Stimulated activated CD4-positive, alpha-beta T cell treated with anti-CD3 and anti-CD28 coated beads, TNF-alpha, amount 100 ng/mL, for 24 hours (primary cell): ENCODE measurements at places on chromosomes 5 and 9.

DNA sequence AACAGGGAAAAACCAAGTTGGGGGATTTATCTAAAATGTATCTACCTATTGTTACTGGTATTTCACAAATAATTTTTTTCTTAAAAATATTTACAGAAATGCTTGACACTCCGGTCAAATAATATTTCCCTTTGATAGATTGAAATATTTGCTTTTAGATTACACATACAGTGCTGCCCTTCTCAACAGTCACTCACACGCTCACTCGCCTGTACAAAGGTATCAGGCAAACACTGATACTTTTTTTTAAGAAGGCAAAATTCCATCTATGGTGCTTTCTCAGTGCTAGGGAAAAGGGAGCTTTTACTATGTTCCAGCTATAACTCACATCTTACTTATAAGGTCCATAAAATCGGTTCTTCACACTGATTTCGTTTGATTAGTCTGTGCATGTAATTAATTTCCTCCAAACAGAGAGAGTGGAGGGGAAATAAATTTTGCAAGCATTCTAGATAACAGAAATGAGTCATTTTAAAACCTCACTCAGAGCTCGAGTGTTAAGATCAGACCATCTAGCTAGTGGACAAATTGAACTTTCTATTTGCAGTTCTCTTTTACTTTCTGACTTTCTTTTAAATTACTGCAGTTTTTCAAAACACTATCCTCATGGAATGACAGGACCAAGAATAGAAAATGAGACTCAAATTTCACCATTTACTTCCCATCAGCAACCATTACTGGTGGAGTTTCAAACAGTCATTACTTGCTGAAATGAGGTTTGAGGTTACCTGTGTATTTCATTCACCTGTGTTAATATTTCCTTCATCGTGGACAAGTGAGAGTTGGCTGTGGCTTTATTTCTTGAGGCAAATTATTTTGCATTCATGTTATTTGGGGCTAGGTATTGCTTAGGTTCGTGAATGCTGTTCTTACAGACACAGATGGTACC lies 273.2 kb downstream of the RAB3C start:
- DNase-seq, result no peak

DNA sequence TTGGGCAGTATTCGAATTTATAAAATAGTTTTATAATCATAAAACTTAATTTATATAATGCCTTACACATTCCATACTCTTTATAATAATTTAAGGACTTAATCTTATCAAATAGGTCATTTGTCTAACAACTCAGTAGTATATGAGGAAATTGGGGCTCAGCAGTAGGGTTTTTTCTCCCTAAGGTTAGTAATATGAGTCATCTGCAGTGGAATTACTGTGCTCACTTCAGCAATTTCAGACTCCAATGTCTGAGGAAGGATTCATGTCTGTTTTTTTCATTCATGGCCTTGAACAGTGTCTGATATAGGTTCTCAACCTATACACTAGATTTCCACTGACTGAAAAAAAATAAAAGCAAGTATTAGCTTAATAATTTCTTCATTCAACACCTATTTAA lies 7.4 kb downstream of the DMRTA1 start:
- no peak for DNase-seq

DNA sequence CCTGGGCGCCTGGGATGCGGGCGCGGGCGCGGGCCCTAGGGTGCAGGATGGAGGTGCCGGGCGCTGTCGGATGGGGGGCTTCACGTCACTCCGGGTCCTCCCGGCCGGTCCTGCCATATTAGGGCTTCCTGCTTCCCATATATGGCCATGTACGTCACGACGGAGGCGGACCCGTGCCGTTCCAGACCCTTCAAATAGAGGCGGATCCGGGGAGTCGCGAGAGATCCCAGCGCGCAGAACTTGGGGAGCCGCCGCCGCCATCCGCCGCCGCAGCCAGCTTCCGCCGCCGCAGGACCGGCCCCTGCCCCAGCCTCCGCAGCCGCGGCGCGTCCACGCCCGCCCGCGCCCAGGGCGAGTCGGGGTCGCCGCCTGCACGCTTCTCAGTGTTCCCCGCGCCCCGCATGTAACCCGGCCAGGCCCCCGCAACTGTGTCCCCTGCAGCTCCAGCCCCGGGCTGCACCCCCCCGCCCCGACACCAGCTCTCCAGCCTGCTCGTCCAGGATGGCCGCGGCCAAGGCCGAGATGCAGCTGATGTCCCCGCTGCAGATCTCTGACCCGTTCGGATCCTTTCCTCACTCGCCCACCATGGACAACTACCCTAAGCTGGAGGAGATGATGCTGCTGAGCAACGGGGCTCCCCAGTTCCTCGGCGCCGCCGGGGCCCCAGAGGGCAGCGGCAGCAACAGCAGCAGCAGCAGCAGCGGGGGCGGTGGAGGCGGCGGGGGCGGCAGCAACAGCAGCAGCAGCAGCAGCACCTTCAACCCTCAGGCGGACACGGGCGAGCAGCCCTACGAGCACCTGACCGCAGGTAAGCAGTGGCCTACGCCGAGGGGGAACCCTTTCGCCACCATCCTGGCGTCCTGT lies at the start of gene EGR1:
TSS of gene EGR1 (plus strand) at position 219 of the 864 bp plus-strand sequence. CDS start at position 502, 283 bp downstream.
- DNase-seq, result peak; percentile 94

DNA sequence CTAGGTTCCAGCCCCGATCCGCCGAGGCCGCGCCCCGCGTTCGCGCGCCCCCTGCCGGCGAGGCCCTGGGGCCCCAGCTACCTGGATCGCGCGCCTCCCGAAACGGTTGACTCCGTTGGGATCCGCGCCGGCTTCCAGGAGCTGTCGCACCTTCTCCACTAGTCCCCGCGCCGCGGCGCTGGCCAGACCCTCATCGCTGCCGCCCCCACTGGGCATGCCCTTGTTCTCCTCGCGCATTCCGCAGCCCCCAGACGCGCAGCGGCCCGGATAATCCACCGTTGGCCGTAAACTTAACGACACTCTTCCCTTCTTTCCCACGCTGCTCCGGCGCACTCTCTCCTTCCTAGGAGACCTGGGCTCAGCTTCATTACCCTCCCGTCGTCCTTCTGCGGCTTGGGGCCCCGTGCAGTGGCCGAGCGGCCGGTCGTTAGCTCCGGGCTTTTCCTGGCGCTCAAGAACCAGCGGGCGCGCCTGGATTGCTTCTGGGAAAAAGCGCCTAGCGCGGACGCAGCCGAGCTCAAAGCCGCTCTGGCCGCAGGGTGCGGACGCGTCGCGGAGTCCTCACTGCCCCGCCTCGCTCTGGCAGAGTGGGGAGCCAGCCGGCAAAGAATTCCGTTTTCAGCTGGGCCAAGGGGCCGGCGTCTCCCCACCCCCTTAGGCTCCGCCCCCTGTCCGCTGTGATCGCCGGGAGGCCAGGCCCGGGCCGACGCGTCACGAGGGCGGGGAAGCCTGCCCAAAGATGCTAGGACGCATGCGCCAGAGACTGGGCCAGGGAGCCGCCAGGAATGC lies at the start of gene CDKN2B:
TSS of gene CDKN2B (minus strand) at position 589 of the 789 bp plus-strand sequence. CDS start at position 237, 352 bp downstream.
- DNase-seq, result peak; percentile 76

- DNase-seq, result no peak
Observed at GRCh38 chr9:133493428-133493827, 14.5 kb upstream of the SLC2A6 start.

- DNase-seq, result no peak
Observed at GRCh38 chr9:33459115-33459514, 11.7 kb upstream of the AQP3 start.

DNA sequence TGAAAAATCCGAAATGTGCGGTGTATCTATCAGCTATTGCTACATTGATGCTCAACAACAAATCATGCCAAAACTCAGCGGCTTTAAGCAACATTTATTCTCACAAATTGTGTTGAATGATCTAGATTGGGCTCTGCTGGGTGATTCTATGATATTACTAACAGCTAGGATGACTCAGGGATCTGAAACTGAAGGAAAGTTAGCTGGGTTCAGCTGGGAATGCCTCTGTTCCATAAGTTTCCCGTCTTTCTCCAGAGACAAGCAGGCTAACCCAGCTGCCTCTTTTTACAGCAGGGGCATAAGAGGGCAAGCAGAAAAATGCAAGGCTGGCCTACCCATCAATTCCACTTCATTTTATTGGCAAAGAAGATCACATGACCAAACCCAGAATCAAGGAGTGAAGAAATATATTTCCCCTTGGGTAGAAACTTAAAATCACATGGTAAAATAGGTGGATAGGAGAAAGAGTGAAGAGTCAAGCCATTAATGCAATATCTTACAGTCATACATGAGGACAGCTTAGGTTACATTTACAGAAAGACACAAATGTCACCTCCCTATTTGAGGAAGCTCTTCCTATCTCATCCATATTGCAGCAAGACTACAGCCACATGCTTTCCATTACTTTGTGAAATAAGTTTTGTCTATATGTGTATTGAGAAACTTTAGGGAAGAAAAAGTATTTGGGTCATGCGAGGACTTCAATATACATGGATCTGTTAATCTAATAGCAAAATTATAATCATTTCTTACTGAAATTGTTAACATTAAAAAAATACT lies 30.8 kb downstream of the IL7R start:
- no peak for DNase-seq

DNA sequence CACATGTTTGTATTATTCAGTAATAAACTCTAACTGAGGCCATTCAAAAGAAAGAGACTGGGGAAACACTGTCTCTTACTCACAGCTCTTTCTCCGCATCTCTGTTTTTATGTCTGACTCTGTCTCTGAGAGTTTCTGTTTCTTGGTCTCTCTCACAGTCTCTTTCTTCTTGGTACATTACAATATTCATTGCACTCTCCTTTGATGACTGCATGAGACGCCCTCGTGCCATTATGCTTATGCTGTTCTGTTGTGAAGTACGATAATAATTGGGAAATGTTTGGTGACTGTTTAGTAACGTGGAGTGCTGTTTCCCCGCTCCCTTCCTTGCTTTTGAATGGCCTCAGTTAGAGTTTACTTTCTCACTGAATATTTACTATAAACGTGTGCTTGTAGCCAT lies 25.3 kb upstream of the TLX3 start:
- no peak for DNase-seq
